ENCODE measurements at places on chromosomes 6 and 20. TPM values are rescaled to one million over a fixed set of nuclear protein-coding genes. Genes with fewer than 3 reads are reported as not detected.

Gene HMGN3
- total RNA-seq = 42.2 TPM

Gene BTN1A1
- total RNA-seq = not detected

Gene SAMD10
- total RNA-seq = 6.4 TPM

Gene VGLL2
- 0.13 TPM for total RNA-seq

Gene PM20D2
- total RNA-seq = 7.9 TPM

Gene GRM1
- total RNA-seq = 0.25 TPM

Gene TAPBP
- total RNA-seq = 182 TPM

Gene OR2B6
- not detected for total RNA-seq

Gene HLA-DMA
- 1.8 TPM for total RNA-seq

Gene SDHAF4
- total RNA-seq = 9.4 TPM

Gene SPAG4
- total RNA-seq = 13.8 TPM

Gene COL9A3
- 7.9 TPM for total RNA-seq

Gene NPBWR2
- not detected for total RNA-seq

Gene FHL5
- total RNA-seq = not detected

Data from mesangial cell (primary cell).